ENCODE measurements at places on chromosomes 2 and 18.

- no peak for DNase-seq
Observed at GRCh38 chr2:145352484-145352883, 832.6 kb upstream of the ZEB2 start.

DNA sequence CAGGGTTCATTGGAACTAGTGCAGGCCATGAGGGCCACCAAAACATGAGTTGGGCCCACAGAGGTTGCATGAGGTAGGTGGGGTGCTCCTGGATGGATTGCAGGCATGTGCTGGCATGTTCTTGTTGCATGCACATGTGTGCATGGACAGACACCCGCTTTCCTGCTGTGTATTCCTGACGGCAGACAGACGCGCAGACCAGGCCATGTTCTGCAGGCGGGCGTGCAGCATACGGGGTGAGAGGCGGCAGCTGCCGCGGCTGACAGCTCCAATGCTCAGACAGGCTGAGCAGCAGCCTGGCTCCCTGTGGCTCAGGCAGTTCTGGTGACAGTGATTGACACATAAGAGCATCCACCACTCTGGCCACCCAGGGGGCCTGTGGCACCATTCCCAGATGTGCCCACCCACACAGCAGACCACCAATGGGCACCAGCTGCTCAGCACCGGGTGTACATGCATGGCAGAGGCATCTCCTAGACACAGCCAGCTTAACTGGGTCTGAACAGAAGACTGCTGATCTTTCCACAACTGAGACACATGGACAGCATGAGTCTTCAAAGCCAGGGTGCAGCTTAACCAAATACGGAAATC is 21.2 kb downstream of the HS1BP3 start:
- DNase-seq: no peak

- DNase-seq: no peak
Observed at GRCh38 chr2:171150694-171151285, 9.9 kb downstream of the TLK1 start.

GRCh38 chr18:2104620-2105462 is 466.5 kb downstream of the METTL4 start:
- peak; percentile 5 for DNase-seq
